ENCODE measurements at places on chromosomes 4 and X.

GRCh38 chr4:83548151-83548905 is 12.4 kb downstream of the GPAT3 start:
- no peak for DNase-seq

DNA sequence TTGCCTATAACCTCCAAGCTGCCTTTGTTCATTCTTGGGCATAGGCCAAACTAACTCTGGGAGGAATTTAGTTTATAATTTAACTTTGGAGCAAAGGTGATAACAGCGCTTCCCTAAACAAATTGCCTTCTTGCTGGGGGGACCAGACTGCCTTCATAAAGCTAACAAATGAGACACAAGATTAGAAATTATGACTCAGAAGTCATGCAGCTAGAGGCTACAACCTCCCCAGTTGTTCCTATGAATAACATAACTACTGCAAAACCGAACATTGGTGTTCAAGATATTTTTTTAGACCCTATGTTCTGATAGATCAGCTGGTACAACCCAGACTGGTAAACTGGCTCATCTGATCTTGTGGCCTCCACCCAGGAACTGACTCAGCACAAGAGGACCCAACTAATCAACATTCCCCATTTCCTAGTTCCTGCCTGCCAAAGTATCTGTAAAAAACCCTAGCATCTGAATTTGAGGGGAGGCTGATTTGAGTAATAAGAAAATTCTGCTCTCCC is 22.0 kb upstream of the TMPRSS11B start:
- no peak for DNase-seq

DNA sequence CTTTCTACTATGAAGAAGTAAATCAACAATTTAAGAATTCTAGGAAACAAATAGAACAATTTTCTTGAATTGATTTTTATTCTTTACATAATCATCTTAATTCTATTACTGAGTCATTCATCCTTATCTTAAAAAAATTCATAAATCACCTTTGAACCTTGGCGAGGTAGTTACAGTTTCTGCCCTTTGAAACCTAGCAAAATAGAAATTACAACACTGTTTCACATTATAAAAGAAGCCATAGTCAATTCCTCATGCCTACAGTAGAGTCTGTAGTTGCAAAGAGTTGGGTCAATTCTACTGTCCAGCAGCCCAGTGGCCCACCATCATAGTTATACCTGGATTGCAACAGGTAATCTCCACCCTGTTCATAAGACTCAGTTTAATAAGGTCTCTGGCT is 7.3 kb downstream of the SMIM31 start:
- DNase-seq = no peak

GRCh38 chrX:12007881-12008280 is 130.4 kb upstream of the FRMPD4 start:
- DNase-seq = no peak

DNA sequence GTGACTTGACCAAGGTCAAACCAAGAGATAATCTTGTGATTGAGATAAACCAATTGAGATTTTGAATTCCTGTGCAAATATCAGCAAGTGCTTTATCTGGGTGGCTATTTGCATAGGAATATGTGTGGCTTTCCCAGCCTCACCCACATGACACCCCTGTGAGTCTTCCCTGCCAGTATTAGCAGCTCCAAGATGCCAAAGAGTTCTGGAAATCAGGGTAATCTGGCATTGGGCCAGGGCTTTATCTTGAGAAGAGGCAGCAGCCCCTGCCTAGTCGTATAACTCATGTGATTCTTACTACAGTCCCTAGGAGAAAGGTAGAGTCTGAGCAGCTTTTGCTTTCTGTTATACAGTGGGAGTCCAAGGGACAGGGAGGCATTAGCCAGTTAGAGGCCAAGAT is 87.7 kb downstream of the RLIM start:
- no peak for DNase-seq

- DNase-seq = no peak
Measured at GRCh38 chrX:113297437-113297836, 456.8 kb upstream of the AMOT start.

DNA sequence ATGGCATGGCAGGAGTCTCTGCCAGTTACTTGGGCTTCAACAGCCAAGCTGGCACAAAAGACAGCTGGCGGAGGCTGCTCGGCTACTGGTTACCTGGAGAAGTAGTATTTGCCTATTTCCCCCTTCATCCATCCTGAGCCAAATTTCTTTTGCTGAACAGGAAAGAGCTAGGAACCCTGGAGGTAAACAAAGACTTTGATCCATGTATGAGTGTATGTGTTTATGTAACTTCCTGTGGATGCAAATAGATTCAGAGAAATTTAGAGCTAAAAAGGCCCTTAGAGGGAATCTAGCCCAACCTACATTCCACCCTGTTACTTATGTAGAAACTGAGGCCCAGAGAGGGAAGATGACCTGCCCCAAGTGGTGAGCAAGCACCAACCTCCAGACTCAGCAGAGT is 11.2 kb downstream of the AWAT2 start:
- no peak for DNase-seq

DNA sequence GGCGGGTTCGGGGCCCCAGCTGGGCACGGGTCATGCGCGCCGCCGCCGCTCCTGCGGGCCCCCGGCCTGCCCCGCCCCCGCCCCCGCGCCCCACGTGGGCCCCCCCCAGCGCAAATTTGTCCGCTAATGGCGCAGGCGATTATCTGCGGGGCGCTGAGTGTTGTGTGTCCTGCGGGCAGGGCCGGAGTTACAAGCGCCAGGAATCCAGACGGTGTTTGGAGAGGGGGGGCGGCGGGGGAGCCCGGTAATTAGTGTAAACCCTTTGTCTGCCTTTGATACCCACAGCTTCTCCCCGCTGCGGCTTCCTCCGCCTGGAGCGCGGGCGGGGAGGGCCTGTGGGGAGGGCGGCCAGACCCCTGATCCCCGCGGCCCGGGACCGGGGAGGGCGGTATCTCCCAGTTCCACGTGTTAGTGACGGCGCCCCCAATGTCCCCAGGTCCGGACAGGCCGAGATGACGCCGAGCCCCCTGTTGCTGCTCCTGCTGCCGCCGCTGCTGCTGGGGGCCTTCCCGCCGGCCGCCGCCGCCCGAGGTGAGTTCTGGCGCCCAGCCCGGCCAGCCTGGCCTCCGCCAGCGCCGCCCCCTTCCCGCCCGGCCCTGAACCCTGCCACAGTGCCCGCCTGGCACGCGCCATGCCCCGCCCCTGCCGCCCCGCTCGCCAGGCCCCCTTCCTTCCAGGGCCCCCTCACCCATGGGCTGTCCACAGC is 761 bp downstream of the FGFRL1 start:
- peak; percentile 27 for DNase-seq

DNA sequence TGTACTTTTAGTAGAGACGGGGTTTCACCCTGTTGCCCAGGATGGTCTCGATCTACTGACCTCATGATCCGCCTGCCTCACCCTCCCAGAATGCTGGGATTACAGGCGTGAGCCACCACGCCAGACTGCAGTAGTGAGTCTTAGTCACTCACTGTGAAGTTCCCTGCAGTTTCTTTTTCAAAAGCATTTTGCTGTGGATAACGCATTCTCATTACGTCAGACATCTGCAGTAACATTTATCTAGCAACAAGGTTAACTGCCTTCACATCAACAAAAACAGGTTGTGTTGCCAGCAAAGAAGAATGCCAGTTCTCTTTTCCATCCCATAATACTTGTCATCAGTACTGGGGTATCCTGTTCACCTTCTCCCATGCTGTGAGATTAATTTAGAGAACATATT is 164.6 kb downstream of the DHRSX start:
- DNase-seq = no peak

DNA sequence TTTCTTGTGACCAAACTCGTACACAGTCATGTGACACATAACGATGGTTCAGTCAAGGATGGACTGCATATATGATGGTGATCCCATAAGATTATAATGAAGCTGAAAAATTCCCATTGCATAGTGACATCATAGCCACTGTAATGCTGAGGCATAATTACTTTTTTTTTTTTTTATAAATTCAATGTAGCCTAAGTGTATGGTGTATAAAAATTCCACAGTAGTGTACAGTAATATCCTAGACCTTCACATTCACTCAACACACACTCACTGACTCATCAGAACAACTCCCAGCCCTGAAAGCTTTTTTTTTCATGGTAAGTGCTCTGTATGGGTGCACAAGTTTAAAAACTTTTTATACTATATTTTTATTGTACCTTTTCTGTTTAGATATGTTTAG is 105.0 kb downstream of the AREG start:
- no peak for DNase-seq

Data from NCI-H1092 treated with DMSO at 0.1 percent for 48 hours (cell line).